ENCODE measurements at places on chromosomes 12 and 14. TPM values are rescaled to one million over a fixed set of nuclear protein-coding genes. Genes with fewer than 3 reads are reported as not detected.

GRCh38 chr14:50318031-50318626 lies 6.0 kb downstream of the DMAC2L start:
- H3K36me3 ChIP-seq = no peaks in the 10 kb centered on the region
- H3K27ac ChIP-seq = no peak overlapping the region
- peak; percentile 45 for DNase-seq
- H3K4me3 ChIP-seq = no peak overlapping the region
- no peaks in the 10 kb centered on the region for H3K27me3 ChIP-seq
- H3K4me1 ChIP-seq = peaks cover 11% of the 10 kb centered on the region

- peak overlapping the region; percentile 30 for H3K27ac ChIP-seq
- DNase-seq = peak; percentile 28
- H3K27me3 ChIP-seq = no peaks in the 10 kb centered on the region
- H3K36me3 ChIP-seq = no peaks in the 10 kb centered on the region
- H3K4me1 ChIP-seq = peaks cover 22% of the 10 kb centered on the region
- peak overlapping the region; percentile 70 for H3K4me3 ChIP-seq
These were observed 778 bp downstream of the SLC8B1 start for GRCh38 chr12:113333877-113334785.

- no peak overlapping the region for H3K4me3 ChIP-seq
- DNase-seq = no peak
- H3K4me1 ChIP-seq = no peaks in the 10 kb centered on the region
- no peaks in the 10 kb centered on the region for H3K27me3 ChIP-seq
- no peaks in the 10 kb centered on the region for H3K36me3 ChIP-seq
These were observed 161.5 kb downstream of the SEC23A start for GRCh38 chr14:38941488-38941887.

GRCh38 chr12:101609198-101609597 lies 14.4 kb downstream of the MYBPC1 start:
- no peaks in the 10 kb centered on the region for H3K27me3 ChIP-seq
- no peaks in the 10 kb centered on the region for H3K36me3 ChIP-seq
- DNase-seq = no peak
- H3K27ac ChIP-seq = no peak overlapping the region
- H3K4me1 ChIP-seq = no peaks in the 10 kb centered on the region

- peak; percentile 53 for DNase-seq
- no peaks in the 10 kb centered on the region for H3K36me3 ChIP-seq
- H3K4me1 ChIP-seq = peaks cover 26% of the 10 kb centered on the region
- no peak overlapping the region for H3K27ac ChIP-seq
- H3K27me3 ChIP-seq = no peaks in the 10 kb centered on the region
These were observed 227.8 kb downstream of the ZFP36L1 start for GRCh38 chr14:68564826-68565759.

GRCh38 chr14:69408331-69408960 lies 10.0 kb downstream of the SLC39A9 start:
- H3K27ac ChIP-seq = no peak overlapping the region
- no peak overlapping the region for H3K4me3 ChIP-seq
- H3K27me3 ChIP-seq = no peaks in the 10 kb centered on the region
- no peak for DNase-seq
- H3K36me3 ChIP-seq = no peaks in the 10 kb centered on the region

DNA sequence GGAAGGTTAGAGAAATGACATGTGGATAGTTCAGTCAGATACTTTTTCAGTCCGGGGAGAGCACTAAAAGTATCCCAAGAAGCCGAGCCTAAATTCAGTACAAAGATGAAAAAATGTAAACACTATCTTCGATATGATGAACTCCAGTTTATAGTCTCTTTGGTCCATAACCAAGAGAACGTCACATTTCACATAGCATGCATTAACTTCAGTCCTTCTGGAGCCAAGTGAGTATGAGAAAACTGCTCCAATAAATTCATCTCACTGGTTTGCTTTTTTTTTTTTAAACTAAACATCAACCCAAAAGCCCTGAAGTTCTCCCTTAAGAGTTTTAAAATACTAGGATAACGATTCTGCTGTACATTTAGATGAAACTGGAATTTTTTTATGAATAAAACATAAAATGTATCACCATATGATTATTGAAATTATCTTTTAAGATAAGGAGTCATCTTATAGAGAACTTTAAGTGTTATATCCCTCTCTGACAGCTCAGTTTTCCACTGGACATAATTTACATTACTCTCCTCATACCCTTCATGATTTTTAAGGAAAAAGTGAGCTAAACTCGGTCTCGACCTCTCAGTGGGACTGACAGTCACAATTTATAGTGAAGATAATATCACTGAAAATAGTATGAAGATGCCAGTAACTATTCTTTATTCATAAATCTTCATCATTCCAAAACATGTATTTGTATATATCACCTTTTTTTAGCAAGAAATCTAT lies 841.5 kb upstream of the FLRT2 start:
- no peaks in the 10 kb centered on the region for H3K4me1 ChIP-seq
- H3K27me3 ChIP-seq = no peaks in the 10 kb centered on the region
- no peak overlapping the region for H3K27ac ChIP-seq
- no peaks in the 10 kb centered on the region for H3K36me3 ChIP-seq

DNA sequence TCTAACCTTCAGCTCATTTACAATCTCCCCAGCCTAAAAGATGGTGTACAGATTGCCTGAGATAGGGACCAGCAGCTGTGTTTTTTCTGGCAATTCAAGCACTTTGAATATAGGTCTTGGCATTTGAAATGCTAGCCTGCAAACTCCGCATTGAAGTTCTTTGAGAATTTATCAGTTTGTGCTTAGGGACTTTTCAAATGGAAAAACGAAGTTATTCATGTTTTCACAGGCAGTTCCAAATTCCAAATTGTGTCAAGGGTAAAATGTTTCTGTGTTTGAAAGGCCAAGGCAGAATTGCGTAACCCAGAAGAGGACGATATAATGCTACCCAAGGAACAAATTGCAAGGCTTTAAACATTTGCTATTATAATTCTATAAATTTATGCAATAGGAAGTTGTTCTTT lies 168.9 kb upstream of the RASSF8 start:
- DNase-seq = peak; percentile 83
- H3K36me3 ChIP-seq = no peaks in the 10 kb centered on the region
- no peak overlapping the region for H3K27ac ChIP-seq
- no peaks in the 10 kb centered on the region for H3K27me3 ChIP-seq
- no peak overlapping the region for H3K4me3 ChIP-seq

DNA sequence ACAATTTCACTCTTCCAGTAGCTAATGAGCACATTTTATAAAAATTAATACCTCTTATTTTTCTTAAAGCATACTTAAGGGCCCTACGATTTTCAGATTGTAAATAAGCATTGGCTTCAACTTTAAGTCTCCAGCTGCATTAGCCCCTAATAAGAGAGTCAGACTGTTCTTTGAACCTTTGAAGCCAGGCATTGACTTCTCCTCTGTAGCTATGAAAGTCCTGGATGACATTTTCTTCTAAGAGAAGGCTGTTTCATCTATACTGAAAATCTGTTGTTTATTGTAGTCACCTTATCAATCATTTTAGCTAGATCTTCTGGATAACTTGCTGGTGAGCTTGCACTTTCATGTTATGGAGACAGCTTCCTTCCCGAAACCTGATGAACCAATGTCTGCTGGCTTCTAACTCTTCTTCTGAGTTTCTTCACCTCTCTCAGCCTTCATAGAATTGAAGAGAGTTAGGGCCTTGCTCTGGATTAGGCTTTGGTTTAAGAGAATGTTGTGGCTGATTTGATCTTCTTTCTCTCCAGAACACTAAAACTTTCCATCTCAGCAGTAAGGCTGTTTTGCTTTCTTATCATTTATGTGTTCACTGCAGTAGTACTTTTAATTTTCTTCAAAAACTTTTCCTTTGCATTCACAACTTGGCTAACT lies 377.1 kb upstream of the RGS6 start:
- no peaks in the 10 kb centered on the region for H3K27me3 ChIP-seq
- no peaks in the 10 kb centered on the region for H3K36me3 ChIP-seq
- H3K27ac ChIP-seq = no peak overlapping the region
- DNase-seq = no peak
- H3K4me1 ChIP-seq = no peaks in the 10 kb centered on the region

DNA sequence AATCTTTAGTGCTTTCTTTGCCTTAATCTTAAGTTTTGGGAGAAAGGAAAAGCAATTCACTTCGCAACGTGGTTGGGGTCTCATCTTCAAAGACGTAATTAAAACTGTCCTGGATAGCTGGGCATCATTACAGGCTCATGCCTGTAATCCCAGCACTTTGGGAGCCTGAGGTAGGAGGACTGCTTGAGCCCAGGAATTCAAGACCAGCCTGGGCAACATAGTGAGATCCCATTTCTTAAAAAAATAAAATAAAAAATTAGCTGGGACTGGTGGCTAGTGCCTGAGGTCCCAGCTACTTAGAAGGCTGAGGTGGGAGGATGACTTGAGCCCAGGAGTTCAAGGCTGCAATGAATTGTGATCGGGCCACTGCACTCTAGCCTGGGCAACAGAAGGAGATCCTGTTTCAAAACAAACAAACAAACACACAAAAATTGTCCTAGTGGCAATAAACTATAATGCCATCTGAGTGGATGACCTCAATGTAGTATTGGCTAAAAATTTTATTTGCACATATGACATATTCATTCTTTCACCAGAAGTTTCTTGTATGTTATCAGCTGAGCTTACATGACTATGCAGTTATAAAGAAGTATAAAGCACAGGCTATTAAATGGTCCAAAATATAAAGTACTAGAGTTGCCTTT lies 1.6 kb upstream of the MNAT1 start:
- peaks cover 16% of the 10 kb centered on the region for H3K27me3 ChIP-seq
- H3K36me3 ChIP-seq = no peaks in the 10 kb centered on the region
- H3K27ac ChIP-seq = no peak overlapping the region
- DNase-seq = no peak
- peaks cover 16% of the 10 kb centered on the region for H3K4me1 ChIP-seq

GRCh38 chr14:90303473-90303872 lies 28.3 kb downstream of the NRDE2 start:
- H3K27ac ChIP-seq = no peak overlapping the region
- no peaks in the 10 kb centered on the region for H3K4me1 ChIP-seq
- no peak overlapping the region for H3K4me3 ChIP-seq
- DNase-seq = no peak
- H3K36me3 ChIP-seq = no peaks in the 10 kb centered on the region
- no peaks in the 10 kb centered on the region for H3K27me3 ChIP-seq

- no peak for DNase-seq
- H3K27me3 ChIP-seq = no peaks in the 10 kb centered on the region
- no peak overlapping the region for H3K4me3 ChIP-seq
- H3K4me1 ChIP-seq = peaks cover 4% of the 10 kb centered on the region
These were observed 80.5 kb upstream of the DACT1 start for GRCh38 chr14:58557242-58557641.

- DNase-seq = peak; percentile 79
- H3K4me1 ChIP-seq = peaks cover 20% of the 10 kb centered on the region
- H3K27me3 ChIP-seq = no peaks in the 10 kb centered on the region
- no peaks in the 10 kb centered on the region for H3K36me3 ChIP-seq
These were observed 55.2 kb downstream of the SLC25A21 start for GRCh38 chr14:37116933-37117849.

- peaks cover 80% of the 10 kb centered on the region for H3K27me3 ChIP-seq
- DNase-seq = no peak
- no peaks in the 10 kb centered on the region for H3K36me3 ChIP-seq
- H3K4me1 ChIP-seq = peaks cover 3% of the 10 kb centered on the region
These were observed 6.5 kb downstream of the HOXC8 start for GRCh38 chr12:54015018-54015931.

GRCh38 chr14:79567306-79567705 lies 644.0 kb downstream of the DIO2 start:
- H3K4me1 ChIP-seq = no peaks in the 10 kb centered on the region
- no peak overlapping the region for H3K4me3 ChIP-seq
- no peak overlapping the region for H3K27ac ChIP-seq
- H3K36me3 ChIP-seq = no peaks in the 10 kb centered on the region
- no peak for DNase-seq

- no peaks in the 10 kb centered on the region for H3K4me1 ChIP-seq
- no peak for DNase-seq
- H3K27ac ChIP-seq = no peak overlapping the region
- no peaks in the 10 kb centered on the region for H3K36me3 ChIP-seq
These were observed 212.2 kb downstream of the DACT1 start for GRCh38 chr14:58850011-58850410.

- H3K4me1 ChIP-seq = no peaks in the 10 kb centered on the region
- H3K4me3 ChIP-seq = no peak overlapping the region
- H3K27ac ChIP-seq = no peak overlapping the region
- no peaks in the 10 kb centered on the region for H3K27me3 ChIP-seq
- H3K36me3 ChIP-seq = no peaks in the 10 kb centered on the region
These were observed 34.6 kb upstream of the NFKBIA start for GRCh38 chr14:35438910-35439713.

DNA sequence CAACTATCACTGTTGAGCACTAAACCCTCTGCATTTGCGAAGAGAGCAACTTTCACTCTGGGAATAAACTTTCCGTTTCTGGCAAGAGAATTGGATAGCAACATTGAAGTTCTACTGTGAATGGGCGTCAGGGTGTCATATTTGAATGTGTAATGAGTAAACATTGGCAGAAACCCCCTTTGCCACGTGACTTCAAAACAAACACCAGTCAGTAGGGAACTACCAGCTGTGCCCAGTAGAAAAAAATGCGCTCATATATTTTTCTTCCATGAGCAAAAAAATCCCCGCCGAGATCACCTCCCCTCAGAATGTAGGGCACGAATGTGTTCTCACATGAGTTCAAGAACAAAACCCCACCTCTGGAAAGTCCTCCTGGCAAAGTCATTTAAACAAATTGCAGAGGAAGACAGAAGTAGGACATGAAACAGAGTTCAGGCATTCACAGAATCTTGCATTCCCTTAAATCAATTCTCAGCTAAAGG lies 80.6 kb downstream of the BTG1 start:
- no peaks in the 10 kb centered on the region for H3K4me1 ChIP-seq
- no peak overlapping the region for H3K27ac ChIP-seq
- no peaks in the 10 kb centered on the region for H3K36me3 ChIP-seq
- DNase-seq = no peak
- no peaks in the 10 kb centered on the region for H3K27me3 ChIP-seq

DNA sequence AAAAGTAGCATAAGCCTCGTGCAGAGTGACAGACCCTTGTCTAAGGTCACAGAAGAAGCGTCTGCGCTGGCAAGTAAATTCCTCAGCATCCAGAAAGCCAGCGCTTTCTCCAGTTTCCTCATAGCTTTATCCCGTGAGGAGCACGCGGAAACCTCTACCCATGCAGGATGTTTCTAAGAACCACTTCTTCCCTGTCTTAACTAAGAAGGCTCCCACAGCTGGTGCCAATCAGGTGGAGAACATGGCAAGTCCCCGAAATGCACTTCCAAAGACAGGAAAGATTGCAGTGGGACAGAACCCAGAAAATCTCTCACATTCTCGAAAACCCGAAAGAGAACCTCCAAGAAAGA lies 968 bp upstream of the ARID4A start:
- H3K4me3 ChIP-seq = peak overlapping the region; percentile 91
- peaks cover 8% of the 10 kb centered on the region for H3K36me3 ChIP-seq
- H3K27me3 ChIP-seq = no peaks in the 10 kb centered on the region
- peak overlapping the region; percentile 90 for H3K27ac ChIP-seq
- DNase-seq = no peak
- H3K4me1 ChIP-seq = peaks cover 14% of the 10 kb centered on the region

The EEF1AKMT3 gene
- total RNA-seq = 6.6 TPM

The MCRS1 gene
- 71.1 TPM for total RNA-seq

The HSPA2 gene
- total RNA-seq = 8.2 TPM

The LMO3 gene
- not detected for total RNA-seq

The NGB gene
- not detected for total RNA-seq

The VTI1B gene
- total RNA-seq = 79.4 TPM

The MMAB gene
- total RNA-seq = 45.9 TPM

The BATF gene
- not detected for total RNA-seq

The PIANP gene
- 0.14 TPM for total RNA-seq

The ANKRD33 gene
- 0.95 TPM for total RNA-seq

The TAPBPL gene
- total RNA-seq = 9.9 TPM
